Activated T-helper 1 cell treated with anti-CD3 and anti-CD28 coated beads, Interleukin-2, amount 50 U/mL, for 16 hours (primary cell): ENCODE measurements at places on chromosomes 4 and X.

DNA sequence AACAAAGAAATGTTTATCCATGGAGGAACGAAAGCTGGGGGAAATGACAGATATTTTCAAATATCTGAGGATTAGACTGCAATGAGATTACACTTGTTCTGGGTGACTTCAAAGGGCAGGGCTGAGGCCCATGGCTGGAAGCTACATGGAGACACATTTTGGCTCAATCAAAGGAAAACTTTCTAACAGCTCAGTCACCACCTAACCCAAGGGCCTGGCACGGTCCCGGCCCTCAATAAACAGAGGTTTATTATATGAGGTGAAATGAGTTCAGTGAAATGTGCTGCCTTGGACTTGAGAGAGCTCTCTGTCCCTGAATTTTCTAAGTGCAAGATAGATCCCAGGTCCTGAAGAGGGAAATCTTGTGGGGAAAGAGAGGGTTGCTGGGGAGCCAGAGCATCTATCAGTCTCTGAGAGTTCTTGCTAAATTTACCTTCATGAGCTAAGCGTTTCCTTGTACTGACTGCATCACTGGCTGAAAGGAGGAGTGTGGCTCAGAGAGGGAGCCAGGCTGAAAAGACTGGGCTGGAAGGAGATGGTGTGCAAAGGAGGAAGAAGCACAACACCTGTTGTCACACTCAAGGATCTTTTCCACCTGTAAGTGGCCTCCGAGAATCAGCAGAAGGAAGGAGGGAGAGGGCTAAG is 2.0 kb upstream of the RIPPLY1 start:
- no peak for DNase-seq

GRCh38 chr4:53943345-53944085 is 120.9 kb downstream of the CHIC2 start:
- DNase-seq: no peak

DNA sequence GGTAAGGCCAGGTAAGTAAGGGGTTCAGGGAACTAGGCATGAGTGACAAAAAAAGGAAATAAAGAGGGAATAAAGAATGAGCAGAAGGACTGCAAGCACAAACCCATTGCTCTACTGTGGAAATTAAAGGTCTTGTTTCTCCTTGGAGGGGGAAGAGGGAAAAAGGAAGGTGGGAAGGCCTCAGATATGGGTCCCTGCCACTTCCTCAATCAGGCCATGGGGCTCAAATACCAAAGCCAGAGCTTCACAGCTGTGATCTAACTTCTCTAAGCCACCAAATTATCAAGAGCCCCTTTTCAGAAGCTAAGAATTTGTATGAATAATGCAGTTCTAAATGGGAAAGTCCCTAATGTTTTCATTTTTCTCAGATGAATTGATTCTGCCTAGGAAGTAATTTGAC is 4.7 kb downstream of the USP51 start:
- DNase-seq: no peak

- DNase-seq: no peak
Observed at GRCh38 chrX:281166-281999, at the start of gene PLCXD1. TSS of gene PLCXD1 (plus strand) at chrX:281381. CDS start at chrX:284188, 2,807 bp downstream.

GRCh38 chrX:43688586-43688985 is 32.5 kb downstream of the MAOA start:
- DNase-seq: no peak

- DNase-seq: no peak
Observed at GRCh38 chr4:132180020-132180427, 969.1 kb upstream of the PCDH10 start.

DNA sequence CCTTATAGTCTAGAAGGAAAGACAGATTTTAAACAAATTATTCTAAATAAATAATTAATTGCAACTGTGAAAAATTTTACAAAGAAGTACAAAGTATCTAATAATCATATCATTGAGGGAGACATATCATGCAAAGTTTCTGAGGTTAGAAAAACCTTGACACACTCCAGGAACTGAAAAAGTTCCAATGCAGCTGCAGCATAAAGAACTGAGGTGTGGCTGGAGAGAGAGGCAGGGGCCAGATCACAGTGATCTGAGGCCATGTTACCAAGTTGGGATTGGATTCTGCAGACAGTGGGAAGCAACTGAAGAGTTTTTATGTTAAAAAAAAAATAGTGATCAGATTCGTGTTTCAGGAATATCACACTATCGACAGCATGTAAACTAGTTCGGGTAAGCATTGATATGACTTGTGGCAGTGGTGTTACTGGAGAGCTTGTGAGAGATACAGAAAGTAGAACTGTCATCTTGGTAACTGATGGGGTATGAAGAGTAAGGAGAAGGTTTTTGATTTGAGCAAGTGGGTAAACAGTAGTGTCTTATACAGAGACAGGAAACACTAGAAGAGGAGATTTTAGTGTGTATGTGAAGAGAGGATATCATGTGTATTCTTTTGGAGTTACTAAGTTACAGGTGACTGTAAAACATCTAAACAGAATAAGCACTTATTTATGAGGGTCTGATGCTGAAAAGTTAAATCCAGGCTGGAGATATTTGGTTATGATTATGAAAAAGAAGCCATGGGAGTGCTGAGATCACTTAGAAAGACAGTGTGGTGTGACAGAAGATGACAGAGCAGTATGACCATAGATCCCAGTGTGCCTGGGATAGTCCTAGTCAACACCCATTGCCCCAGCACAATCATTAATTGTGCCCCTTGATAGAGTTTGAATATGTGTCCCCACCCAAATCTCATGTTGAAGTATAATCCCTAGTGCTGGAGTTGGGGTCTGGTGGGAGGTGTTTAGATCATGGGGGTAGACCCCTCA is 15.6 kb upstream of the SPRY1 start:
- no peak for DNase-seq

- no peak for DNase-seq
Observed at GRCh38 chr4:2793586-2794485, 951 bp downstream of the SH3BP2 start.

DNA sequence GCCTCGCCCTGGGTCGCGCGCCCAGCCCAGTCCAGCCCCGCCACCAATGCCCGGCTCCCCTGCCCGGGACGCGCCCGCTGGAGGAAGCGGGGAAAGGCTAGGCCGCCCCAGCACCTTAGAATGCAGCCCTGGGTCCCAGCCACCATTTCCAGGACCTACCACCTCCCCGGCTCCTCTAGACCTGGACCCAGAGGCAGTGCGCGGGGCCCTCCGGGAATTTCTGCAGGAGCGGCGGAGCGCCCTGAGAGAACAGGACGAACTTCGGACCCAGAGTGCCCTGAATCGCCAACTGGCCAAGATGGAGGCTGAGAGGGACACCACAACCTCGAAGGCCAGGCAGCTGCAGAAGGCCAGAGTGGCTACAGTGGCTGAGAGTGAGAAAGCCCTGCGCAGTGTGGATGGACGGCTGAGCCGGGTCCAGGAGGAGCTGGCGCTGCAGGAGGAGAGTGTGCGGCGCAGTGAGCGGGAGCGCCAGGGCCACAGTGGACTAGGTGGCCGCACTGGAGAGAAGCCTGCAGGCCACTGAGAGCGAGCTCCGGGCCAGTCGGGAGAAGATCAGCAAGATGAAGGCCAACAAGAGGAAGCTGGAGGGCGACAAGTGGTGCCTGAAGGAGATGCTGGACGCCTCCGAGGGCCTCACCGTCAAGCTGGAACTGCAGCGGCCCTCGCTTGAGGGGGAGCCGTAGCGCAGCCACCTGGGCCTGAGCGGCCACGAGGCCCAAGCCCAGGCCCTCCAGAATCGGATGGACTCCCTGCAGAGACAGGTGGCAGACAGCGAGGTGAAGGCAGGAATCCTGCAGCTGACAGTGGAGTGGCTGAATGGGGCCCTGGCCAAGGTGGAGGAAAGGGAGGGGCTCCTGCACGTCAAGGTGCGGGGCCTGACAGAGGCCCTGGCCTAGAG is 15.5 kb downstream of the SMIM10L2A start:
- no peak for DNase-seq

DNA sequence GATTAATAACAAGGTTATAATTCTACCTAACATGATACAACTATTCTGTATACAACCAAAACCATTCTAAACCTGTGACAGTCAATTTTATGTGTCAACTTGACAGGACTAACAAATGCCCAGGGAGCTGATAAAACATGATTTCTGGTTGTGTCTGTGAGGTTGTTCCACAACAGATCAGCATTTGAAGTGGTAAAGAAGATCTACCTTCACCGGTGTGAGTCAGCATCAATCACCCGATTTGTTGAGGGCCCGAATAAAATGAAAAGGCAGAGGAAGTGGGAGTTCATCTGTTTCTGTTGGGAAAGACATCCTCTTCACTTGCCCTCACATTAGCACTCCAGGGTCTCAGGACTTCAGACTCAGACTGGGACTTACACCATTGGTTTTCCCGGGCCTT is 187.9 kb downstream of the MAB21L2 start:
- DNase-seq: no peak

GRCh38 chrX:55546956-55547355 is 57.3 kb upstream of the USP51 start:
- DNase-seq: no peak

DNA sequence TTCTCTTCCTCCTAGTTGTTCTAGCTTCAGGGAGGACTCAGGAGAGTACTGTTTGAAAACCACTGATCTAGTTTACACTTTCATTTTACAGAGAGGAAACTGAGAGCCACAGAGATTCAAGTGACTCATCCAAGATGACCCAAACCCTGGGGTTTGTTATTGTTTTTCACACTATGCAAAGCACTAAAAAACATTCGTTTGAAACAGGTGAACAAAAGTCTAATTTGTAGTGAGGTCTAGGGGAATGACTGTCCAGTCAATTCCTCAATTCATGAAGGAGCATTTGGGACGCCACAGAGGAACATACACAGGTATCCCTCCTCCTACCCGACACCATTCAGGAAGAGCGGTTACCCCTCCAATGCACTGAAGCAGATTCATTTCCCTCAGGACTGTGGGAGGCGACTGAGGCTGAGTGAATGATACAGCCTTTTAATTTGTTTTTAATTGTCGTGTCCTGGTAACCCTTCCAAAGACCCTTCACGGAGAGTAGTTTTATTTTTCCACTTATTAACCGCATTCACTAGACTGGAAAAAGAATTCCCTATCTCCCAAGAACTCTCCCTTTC is 30.3 kb downstream of the TLR10 start:
- DNase-seq: no peak

GRCh38 chr4:144495944-144496343 is 150.0 kb upstream of the HHIP start:
- DNase-seq: no peak

DNA sequence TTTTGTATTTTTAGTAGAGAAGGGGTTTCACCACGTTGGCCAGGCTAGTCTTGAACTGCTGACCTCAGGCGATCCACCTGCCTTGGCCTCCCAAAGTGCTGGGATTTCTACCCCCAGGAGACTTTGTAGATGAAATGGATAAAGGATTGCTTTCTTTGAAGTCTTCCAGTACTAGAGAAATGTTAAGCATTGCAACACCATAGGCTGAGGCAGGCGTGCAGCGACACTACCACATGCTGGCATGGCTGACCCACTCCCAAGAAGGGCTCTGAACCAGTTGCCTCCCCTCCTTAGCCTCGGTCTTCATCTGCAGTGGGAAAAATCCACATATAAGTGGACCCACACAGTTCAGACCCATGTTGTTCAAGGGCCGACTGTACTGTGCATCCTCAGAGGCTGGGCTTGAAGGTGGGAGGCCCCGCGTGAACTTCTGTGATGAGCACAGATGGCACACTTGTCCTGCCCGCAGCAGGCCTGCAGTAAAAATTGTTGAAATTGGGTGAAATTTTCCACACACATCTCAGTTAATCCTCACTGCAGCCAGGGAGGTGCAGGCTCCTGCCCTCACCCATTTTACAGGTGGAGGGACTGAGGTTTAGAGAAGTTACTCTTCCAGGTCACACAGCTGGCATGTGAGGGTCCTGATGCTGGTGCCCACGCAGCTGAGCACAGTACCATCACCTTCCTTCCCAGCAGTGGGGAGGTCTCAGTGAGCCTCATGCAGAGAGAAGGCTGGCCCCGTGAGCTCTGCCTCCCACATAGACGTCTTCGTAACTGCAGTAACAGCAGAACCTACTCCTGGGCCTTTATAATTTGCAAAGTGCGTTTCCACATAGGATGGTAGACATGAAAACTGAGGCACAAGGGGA is 35.5 kb downstream of the HTRA3 start:
- DNase-seq: no peak

GRCh38 chrX:133568109-133568508 is 152.8 kb upstream of the GPC4 start:
- DNase-seq: no peak

DNA sequence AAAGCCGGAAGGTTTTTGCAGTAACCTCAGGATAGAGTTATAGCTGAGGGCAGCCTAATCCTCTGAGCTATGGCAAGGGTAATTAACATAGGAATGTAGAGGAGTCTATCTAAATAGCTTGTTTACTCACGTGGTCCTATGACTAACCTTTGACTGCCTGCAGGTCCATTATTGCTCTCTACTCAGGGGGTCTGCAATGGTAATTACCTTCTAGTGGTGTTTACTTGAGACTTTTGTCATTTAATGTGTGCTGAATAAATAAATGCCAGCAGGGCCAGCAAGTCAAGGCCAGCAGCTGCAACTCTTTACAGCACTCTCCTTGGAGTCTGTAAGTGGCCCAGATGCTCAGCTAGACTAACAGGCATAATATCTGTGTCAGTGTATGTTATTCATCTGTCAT is 212.7 kb upstream of the FMR1 start:
- no peak for DNase-seq

GRCh38 chrX:24659106-24659505 is 12.0 kb upstream of the PCYT1B start:
- no peak for DNase-seq

- DNase-seq: no peak
Observed at GRCh38 chr4:5836943-5837342, 55.9 kb downstream of the CRMP1 start.

DNA sequence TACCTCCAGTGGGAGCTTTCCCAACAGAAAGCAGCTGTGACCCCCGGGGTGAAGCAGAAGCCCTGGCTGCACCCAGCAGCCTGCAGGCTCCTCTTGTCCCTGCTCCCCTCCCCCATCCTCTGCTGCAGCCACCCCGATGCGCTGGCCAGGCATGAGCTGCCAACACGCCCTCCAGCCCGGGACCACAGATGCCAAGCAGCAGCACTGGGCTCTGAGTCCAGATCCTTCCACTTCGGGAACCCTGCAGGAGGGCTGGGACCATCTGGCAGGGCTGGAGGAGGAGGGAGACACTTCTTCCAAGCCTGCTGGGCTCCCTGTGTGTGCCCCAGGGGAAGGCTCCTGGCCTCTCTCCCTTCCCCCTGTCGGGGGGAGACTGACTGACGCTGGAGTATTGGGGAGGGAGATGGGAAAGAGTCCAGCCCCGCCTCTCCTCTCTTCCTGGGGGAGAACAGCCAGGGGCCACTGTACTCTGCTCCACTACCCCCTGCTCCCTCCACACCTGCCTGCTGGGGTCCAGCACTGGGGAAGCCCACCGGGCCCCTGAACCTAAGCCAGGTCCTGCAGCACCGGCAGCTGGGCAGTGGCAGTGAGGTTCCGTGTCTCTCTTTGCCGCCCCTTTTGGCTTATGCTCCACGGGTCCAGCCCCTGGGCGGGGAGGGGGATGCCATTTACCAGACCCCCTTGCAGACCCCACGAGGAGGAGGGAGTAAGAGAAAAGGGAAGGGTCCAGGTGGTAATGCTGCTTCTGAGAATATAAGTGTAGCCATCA is 55.7 kb downstream of the PPP2R2C start:
- DNase-seq: no peak

DNA sequence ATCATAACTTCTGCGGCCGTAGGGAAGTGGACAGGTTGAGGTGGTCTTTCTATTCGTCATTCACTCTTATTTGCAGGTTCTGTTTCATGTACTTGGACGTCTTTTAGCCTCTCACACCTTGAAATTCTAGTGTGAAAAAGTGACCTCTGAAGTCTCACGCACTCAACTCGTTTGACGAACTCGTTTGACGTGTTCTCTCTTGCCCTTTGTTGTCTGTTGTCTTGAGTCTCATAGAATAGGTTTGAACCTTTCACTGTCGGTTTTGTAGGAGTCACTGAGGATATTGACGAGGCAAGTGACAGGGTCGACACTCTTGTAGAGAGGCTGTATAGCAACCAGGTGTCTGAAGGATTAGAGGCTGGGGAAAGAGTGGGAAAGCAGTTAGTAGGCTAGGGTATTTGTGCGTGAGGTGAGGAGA is 1.1 kb upstream of the PGRMC2 start:
- no peak for DNase-seq
